ENCODE measurements at places on chromosomes 7 and 10.

GRCh38 chr7:27237735-27238334, 4.8 kb upstream of the EVX1 start:
- DNase-seq, result no peak

GRCh38 chr10:119209736-119210355, 2.5 kb downstream of the GRK5 start:
- no peak for DNase-seq

- no peak for DNase-seq
These were observed 66.5 kb upstream of the EEPD1 start for GRCh38 chr7:36086571-36086970.

GRCh38 chr7:17371671-17372524, 73.4 kb downstream of the AHR start:
- peak; percentile 22 for DNase-seq

- no peak for DNase-seq
These were observed 13.7 kb upstream of the ANKRD22 start for GRCh38 chr10:88865281-88865876.

- DNase-seq, result no peak
These were observed 258.7 kb downstream of the PTEN start for GRCh38 chr10:88122145-88122544.

- DNase-seq, result no peak
These were observed 106.4 kb upstream of the CDCA7L start for GRCh38 chr7:22051886-22052673.

GRCh38 chr7:94417306-94417705, 22.6 kb downstream of the COL1A2 start:
- no peak for DNase-seq

DNA sequence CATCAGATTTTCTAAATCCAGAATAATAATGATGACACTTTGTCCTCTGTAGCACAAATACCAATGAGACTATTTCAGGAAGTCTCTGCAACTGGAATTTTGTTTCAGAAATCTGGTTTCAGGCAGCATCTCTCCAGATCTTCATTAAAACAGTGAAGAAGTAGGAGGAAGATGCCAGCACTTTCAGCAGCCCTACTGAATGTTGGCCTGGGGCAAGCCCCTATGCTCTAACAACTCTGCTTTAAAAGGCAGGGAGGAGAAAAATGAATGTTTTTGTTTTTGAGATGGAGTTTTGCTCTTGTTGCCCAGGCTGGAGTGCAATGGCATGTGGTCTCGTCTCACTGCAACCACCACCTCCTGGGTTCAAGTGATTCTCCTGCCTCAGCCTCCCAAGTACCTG, 7.2 kb upstream of the CAV1 start:
- DNase-seq, result no peak

DNA sequence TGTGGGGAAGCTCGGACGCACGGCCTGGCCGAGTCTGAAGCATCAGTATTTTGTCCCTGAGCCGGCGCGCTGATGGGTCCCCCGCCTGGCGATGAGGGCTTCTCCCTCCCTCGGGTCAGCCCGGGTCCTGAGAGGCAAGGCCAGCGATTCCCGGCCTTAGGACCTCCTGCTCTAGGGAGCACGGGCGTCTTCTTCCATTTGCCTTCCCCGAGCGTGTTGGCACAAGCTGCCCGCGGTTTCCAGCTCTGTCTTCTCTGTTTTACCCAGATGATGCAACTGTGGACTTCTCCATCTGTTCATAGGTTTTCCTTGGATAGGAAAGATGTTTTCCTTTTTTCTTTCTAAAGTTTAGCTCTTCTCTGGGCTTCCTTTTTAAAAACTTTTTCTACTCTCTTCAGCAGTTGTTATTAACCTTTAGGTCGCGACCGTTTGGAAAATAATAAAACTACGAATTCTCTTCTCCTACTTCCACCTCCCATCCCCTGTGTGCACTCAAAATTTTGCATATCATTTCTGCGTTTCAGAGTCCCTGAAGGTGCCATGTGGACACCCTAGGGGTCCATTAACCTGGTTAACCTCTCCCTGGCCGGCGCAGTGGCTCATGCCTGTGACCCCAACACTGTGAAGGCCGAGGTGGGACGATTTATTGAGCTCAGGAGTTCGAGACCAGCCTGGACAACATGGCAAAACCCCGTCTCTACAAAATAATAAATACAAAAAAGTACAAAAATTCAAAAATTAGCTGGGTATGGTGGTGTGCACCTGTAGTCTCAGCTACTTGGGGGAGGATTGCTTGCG, 1.4 kb upstream of the SLC25A28 start:
- DNase-seq, result no peak

All from bone marrow (tissue), 2 donors.